Kasumi-1 (cell line): ENCODE measurements at places on chromosomes 12 and 14.
A peak's percentile ranks its signal among the peaks of the same experiment; 100 is the strongest.

GRCh38 chr12:51508285-51508684 is 82.7 kb upstream of the SCN8A start:
- DNase-seq = no peak

DNA sequence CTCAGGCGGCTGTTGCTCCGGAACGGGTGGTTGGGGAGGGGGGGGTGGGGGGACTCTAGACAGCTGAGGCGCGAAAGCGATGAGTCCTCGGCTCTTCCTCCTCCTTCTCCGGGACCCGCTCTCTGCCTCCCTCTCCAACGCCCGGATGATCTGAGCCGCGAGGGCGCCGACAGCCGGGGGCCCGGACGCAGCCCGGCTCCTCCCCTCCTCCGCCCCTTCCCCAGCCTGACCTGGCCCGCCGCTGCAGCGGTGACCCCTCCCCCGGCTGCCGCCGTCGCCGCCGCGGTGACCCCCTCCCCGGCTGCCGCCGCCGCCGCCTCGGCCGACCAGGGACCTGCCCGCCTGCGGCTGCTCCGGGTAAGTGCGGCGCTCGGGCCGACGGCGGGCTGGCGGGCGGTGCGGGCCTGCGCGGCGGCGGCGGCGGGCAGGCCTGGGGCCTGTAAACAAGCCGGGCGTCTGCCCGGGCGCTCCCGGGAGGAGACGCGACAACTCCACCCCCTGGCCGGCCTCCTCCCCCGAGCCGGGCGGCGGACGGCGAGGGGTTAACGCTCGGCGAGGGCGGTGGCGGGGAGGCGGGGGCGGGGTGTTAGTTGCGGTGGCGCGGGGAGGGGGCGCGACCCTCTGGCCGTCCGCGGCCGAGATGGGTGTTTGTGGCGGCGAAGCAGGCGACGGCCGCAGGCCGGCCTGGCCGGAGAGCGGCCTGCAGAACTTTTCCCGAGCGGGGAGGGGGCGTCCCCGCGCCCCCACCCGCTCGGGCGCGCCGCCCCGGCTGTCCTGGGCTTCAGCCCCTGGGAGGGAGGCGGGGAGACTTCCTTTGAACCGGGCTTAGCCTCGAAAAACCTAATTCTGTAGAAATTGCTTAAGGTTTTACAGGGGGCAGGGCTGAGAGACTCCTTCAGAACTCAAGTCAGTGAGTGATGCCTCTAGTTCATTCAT is 568 bp downstream of the PPM1A start:
- DNase-seq = peak; percentile 59

GRCh38 chr12:105440037-105440664 is 109.7 kb downstream of the C12orf75 start:
- DNase-seq = no peak

DNA sequence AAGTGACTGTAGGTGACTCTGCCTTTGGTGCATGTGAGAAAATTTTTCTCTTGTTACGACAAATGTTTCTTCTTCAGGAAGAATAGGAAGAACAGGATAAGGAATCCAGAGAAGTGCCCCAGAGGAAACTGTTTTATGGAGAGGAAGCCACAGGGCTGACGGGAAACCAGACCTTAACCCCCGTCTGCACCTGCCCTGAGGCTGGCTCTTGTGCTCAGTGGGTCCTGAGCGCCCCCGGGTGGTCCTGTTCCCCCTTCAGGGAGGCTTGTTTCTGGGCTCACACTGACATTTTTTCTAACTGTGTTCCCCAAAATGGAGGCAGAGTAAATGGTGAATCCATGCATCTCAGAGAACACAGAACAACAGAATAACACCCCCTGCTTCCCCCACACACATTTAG is 691.8 kb downstream of the TMEM121 start:
- peak; percentile 50 for DNase-seq

GRCh38 chr12:22467190-22467589 is 77.2 kb downstream of the C2CD5 start:
- DNase-seq = no peak

GRCh38 chr12:50258167-50258551 is 25.2 kb downstream of the LIMA1 start:
- no peak for DNase-seq

- no peak for DNase-seq
These were observed 24.7 kb upstream of the SGPP1 start for GRCh38 chr14:63752449-63753169.

DNA sequence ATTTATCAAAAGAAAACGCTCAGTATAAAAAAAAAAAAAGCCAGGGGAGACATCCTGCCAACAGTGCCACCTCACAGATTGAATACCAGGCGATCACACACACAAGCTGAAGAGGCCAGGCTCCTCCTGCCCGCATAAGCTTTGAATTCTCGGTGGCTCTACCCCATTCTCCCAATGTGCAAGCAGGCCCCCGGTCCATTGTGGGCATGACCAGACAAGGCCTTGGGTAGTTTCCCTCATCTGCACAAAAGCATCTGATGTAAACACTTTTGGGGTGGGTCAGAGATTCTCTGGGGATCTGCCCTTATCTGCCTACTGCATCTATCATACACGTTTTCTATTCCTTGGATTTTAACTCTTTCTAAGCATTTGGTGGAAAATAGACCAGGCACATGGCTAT is 16.2 kb downstream of the KLRF2 start:
- DNase-seq = no peak

DNA sequence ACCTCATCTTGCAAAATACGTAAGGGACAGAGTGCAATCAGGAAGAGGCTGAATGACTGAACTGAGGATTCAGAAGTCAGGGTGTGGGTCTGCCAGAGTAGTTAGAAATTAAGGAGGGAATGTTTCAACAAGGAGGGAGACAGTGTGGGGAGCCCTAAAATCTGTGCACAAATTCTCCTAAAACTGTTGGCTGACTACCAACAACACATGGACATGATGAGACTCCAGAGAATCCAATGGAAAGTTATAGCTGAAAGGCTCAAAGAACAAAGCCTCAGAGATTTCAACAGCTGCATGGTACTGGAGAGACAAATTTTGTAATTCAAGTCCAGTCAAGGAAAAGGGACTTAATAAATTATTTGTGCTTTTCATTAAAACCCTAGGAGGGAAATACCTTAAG is 36.1 kb upstream of the NEDD1 start:
- DNase-seq = no peak

DNA sequence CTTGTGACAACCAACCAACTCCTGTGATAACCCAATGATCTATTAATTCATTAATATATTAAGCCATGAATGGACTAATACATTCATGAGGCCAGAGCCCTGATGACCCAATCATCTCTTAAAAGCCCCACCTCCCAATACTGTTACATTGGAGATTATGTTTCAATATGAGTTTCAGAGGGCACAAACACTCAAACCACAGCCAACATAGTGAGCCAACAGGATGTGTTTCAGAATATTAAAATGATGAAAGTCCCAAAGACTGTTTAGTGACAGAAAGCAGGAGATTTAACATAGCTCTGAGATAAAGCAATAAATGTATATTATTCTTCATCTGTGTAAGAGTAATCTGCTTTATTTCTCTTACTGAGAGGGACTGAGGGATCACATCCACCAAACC is 71.7 kb downstream of the PTPRO start:
- no peak for DNase-seq

DNA sequence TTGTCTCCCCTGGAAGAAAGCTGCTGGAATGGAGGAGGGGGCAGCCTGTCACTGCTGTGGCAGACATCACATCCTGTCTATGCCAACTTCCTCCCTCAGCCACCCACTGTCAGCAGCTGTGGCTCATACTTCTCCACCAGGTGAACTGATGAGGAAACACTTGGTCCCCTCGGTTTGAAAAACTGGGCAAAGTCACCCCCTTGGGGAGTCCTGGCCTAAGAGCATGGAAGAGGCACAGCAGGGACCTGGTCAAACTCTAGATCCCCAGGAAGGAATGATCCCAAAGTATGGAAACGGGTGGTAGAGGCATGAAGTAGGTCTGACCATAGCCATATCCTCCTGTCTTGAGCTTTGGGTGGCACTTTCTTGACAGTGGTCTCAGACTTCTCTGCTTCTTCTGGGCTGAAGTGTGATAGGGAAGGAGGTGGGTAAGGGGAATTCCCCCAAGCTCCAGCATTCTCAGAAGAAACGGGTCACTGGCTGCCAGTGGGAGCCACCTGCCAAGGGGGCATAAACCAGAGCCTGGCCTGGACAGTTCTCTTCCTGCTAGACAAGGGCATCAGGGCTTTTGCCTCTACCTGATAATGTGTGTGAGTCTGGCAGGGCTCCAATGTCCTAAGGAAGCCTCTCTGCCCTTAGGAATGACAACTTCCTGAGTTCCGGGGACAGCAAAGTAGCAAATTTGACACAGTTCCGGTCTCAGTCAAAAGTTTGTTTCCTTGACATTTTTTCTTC is 36.0 kb downstream of the FMNL3 start:
- DNase-seq = peak; percentile 18

DNA sequence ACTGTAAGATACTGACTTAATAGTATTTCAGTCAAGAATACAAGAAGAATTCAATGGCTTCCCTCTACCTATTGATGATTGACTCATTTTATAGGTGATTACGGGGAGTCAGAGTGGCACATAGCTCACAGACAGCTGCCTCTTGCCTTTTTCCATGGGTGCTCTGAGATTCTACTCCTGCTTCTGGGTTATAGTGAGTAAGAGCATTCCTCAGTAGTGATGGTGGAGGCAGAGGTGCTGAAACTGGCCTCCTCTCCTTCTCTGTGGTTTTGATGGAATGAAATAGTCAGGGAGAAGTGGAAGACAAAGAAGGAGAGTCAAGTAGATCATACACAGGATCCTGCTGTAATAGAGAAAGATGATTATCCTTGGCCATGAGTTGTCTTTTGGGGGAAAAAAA is 438.2 kb upstream of the FAR2 start:
- no peak for DNase-seq

DNA sequence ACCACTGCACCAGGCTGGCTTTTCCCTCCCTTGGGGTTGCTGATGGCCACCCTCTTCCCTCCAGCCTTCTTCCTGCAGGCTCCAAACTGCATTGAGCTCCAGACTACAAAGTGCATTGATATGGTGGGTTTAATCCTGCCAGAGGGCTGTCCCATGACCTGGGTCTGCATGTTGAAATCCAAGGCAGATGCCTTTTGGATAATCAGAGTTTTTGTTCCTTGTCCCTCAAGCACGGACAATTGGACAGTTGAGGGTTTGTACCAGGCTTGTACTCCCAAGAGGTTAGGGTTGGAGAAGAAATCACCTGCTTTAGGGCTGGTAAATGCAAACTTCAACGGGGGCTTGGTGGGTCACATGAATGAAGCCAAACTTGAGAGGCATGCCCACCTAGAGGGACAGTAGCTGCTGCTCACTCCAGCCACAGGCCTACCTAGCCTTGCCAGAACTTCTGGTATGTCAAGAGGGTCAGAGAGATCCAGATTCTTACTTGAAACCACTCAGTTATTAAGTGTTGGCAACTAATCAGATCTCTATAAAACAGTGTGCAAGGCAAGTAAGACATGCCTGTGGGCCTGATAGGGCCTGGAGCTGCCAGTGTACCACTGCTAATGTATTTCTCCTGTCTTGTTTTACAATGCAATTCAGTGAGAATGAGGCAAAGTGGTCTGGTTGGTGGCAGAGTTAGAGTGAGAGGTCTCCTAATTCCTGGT is 21.7 kb upstream of the KRT83 start:
- DNase-seq = no peak

- DNase-seq = peak; percentile 93
These were observed 231.2 kb downstream of the CHST11 start for GRCh38 chr12:104687823-104688573.

DNA sequence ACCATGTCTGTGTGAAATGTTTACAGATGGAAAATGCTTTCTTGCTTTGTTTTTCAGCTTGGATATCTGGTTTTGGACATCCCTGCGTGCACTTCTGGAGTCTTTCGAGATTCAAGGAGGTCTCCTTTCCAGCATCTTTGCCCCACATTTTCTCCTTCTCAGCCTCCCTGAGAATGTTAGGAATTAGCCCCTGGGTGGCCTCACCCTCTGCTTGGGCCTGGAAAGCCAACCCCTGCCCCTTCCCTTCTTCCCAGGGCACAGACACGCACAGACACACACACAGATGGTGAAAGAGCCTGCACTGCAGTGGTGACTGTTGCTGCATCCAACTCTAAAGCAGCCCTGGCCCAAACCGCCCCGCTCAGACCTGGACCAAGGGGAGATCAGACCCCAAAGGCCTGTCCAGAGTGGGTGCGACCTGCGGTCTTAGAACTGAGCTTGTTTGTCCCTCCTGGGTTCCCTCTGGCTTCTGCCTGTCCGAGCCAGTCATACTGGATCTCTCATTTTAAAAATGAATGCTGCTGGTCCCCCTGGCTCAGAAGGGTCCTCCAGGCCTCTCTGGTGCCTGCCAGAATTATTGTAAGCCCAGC is 8.7 kb upstream of the NCOR2 start:
- DNase-seq = no peak

GRCh38 chr12:45051572-45052125 is 750 bp upstream of the DBX2 start:
- no peak for DNase-seq

- DNase-seq = no peak
These were observed 47.9 kb upstream of the MEG3 start for GRCh38 chr14:100777818-100778525.

GRCh38 chr12:124608450-124608870 is 41.0 kb upstream of the NCOR2 start:
- DNase-seq = no peak

GRCh38 chr14:54784657-54785056 is 118.0 kb downstream of the GCH1 start:
- DNase-seq = no peak

GRCh38 chr12:70757830-70758493 is 120.7 kb upstream of the PTPRB start:
- DNase-seq = no peak

DNA sequence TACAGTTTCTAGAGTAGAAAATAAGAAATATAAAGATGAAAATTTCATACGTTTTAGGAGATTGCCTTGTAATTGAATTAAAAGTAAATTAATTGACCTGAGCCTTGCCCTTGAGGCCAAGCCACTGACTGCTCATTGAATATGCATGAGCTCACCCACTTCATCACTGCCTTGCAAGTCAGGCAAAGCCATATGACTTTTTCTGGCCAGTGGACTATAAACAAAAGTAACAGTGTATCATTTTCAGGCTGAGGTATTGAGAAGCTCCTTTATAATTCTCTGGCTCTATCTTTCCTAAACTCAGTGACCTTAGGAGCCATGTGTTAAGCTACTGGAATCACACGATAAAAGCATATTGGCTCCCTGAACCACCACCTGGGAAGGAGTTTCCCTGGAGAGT is 369.3 kb downstream of the NUAK1 start:
- no peak for DNase-seq

GRCh38 chr14:55416866-55417265 is 5.2 kb upstream of the ATG14 start:
- peak; percentile 16 for DNase-seq

GRCh38 chr12:52901715-52902541 is 2.9 kb downstream of the KRT8 start:
- no peak for DNase-seq
